ENCODE measurements at places on chromosomes 5 and 9.

DNA sequence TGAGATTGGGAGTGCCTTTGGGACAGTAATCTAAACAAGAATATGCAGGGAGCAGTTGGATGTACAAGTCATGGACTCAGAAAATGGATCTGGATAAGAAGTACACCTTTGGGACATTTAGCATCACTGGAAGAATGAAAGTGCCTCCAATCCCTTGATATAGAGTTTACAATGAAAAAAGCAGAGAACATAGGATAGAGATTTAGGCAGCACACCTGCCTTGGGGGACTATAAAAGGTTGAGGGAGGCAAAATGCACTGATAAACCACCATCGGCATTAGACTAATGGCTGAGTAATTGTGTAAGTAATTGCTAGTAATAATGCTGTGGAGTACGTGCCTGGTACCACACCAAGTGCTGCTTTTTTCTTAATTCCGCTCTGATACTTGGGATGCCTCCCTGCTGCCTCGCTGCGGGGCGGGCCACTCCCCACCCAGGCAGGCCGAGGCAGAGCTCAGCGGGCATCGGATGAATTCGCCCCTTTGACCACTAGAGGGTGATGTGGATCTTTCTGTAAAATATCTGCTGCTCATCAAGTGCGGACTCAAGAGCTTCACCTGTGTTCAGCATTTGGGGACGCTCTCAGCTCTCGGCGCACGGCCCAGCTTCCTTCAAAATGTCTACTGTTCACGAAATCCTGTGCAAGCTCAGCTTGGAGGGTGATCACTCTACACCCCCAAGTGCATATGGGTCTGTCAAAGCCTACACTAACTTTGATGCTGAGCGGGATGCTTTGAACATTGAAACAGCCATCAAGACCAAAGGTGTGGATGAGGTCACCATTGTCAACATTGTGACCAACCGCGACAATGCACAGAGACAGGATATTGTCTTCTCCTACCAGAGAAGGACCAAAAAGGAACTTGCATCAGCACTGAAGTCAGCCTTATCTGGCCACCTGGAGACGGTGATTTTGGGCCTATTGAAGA lies 99.9 kb downstream of the ANKRD18B start:
- peak; percentile 40 for DNase-seq

DNA sequence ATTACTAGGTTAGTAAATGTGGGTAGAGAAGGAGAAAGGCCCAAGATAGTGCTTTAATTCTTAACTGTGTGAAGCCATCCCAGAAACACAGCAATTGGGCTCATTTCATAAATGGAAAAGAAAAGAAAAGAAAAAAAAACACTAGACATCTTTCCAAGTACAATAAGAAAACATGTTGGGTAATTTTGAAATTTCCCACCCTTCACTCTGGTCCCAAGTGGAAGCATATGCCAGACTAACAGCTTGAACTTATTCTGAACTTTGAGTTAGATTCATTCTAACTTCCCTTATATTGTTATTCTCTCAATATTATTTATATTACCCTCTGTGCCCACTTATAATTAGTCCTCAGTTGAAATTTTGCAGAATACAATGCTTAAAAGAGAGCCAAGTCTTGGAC lies 113.4 kb upstream of the GHR start:
- DNase-seq, result no peak

DNA sequence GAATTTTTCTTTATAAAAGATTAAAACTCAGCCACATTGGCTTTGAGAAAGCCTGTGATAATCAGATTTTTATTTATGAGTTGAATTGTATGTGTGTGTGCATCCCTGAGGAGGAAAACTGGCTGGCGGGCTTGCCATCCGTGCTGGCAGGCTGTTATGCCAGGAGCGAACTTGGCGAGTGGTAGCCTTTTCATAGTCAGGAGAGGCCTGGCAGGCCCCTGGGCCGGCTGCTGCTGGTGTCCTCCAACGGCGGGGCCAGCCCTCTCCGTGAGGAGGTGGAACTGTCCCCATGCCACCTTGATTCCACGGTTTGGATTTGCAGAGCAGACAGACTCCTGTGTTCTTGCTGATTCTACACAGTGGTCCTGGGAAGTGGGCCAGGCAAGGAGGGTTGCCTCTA lies 43.3 kb downstream of the ZNF618 start:
- DNase-seq, result no peak

GRCh38 chr5:54603372-54603771 lies 85.8 kb downstream of the SNX18 start:
- no peak for DNase-seq

- DNase-seq, result no peak
These were observed 36.2 kb downstream of the STC2 start for GRCh38 chr5:173291722-173292658.

- DNase-seq, result no peak
These were observed 424 bp downstream of the HAND1 start for GRCh38 chr5:154477382-154478223.

GRCh38 chr5:66351813-66352212 lies 207.7 kb downstream of the SREK1 start:
- DNase-seq, result no peak

DNA sequence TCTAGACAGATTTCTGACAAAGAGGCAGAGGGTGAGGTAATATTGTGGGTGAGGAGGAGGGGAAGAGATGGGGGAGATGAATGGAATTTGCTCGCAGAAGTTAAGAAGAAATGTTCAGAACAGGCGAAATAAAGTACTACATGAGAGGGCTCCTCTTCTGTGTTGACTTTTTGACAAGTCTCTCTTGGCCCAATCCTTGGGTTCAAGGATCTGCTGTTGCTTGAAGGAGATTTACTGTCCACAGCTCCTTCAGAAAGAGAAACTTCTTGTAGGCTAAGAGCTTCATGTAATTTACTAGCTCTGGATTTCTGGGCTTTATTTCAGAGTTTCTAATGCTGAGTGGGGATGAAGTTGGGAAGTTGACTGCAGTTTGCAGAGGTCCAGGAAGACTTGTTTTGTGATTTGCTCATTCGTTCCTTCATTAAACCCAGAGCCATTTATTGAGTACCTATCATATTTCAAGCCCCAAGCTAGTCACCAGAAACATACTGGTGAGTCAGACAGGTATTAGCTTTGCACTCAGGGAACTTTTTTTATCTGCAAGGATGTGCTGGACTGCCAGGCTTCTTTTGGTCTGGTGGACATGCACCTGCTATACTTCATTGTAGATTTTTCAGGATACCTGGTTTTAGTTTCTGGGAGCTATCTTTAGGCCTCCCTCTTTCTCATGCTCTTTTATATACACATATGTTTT lies 402.9 kb upstream of the CLINT1 start:
- no peak for DNase-seq

GRCh38 chr9:76887003-76887821 lies 18.7 kb downstream of the PRUNE2 start:
- DNase-seq, result no peak

DNA sequence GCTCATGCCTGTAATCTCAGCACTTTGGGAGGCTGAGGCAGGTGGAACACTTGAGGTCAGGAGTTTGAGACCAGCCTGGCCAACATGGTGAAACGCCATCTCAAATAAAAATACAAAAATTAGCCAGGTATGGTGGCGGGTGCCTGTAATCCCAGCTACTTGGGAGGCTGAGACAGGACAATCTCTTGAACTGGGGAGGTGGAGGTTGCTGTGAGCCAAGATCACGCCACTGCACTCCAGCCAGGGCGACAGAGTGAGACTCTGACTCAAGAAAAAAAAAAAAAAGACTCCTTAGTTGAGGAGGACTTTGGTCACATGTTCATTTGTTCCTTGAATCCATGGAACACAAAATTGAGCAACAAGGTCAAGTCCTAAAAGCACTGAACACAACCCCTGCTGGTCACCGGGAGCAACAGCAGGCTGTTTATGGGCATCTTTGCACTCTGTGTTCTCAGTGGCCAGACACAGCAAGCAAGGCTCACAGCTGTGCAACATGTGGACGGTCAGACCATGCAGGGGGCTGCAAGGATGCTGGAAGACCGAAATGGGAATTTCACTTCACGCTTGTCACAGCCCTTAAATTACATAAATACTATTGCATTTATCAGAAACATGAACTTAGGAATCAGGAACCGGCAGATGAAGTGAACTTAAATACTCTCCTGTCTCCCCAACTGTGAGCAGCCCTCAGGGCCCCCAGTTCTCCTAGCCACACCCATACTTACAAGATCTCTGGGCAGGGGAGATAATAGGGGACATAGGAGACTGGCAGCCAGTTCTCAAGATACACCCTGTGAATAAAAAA lies 2.8 kb downstream of the GBGT1 start:
- no peak for DNase-seq

DNA sequence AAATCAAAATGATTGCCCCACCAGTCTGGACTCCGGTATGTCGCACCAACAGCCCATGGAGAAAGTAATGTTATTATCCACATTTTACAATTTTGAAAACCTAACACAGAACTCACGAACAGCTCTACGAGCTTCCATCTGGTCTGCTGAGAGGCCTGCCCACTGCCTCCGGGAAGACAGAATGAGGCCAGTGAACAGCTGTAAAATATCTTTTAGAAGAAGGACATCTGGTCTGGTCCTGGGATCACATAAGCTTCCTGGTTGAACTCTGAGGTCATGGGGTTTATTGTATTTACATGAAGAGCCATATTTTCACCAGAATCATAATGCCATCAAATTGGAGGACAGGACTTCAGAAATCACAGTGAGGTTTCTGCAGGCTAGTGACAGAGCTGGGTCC lies 89.0 kb downstream of the FRMD3 start:
- DNase-seq, result no peak

DNA sequence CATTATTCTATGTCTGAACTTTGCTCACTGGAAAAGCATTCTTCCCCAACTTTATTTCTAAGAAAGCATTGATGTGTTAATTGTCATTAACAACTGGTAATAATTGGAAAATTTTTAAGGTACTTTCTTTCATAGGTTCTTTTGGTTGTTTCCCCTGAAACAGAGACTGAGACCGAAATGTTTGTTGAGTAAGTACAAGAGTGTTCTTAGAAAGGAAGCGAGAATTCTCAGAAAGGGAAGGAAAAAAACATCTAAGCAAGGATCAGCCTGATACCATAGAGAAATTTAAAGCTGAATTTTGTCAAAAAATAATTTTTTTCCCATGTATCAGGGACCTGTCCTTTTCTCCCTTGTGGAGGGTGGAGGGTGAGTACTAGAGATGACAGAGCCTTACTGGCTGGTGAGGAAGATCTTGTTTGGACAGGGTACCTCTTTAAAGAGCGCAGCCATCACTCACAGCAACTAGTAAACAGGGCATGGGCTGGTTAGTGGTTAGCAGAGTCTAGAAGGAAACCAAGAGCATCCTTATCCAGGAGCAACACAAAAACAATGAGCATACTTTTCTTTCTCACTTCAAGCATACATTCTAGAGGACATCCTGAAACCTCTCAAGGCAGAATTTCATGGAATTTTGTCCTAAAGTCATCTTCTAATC lies 898.5 kb downstream of the DNAH5 start:
- DNase-seq, result no peak

DNA sequence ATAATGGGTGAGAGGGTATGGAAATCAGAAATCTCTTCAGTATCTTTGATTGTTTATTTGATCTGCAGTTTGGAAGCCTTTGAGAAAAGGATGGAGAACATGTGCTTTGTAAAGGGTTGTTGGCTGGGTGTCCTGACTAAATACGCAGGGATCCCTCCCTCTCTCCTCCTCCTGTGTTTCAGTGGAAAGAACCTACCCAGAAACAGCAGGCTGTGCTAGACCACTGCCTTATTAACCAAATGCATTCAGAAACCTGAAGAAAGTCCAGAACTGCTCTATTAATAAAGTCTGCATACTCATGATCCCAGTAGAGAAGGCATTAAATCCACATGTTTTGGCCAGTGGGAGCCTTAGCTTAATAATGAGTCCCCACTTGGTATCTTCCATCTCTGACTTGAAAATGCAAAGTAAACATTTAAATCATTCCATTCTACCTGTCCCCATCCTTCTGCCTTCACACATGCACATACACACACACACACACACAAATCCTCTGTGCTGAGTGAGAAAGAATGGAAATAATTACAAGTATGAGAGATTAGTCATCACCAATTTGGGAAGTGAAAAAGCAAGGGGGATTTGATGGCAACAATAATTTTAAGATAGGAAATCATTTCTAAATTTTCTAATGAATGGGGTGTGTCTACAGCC lies 10.0 kb upstream of the LECT2 start:
- no peak for DNase-seq

DNA sequence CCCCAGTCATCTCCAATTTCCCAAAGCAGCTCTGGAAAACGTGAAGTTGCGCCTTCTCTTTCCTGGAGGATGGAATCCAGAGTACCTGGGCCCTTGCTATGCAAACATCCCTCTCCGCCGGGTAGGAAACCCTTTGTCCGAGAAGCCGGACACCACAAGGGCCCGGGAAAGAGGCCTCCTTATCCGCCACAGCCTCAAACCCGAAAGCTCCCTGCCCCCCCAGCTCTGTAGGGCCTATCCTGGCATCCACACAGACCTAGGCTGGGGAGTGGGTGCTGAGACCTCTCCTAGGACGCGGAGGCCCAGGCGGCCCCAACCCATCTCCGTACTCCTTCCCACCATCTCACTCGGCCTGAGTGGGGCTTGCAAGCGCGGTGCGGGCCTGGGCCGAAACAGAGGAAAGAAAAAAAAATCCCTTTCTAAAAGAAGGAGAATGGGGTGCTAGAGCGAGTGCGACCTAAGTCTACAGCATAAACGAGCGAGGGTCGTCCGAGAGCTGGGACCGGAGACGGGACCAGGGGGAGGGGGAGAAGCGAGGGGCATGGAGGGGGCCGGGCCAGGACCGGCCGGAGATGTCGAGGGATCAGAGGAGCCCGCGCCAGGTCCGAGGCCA lies 624 bp downstream of the FBXW11 start:
- peak; percentile 6 for DNase-seq

DNA sequence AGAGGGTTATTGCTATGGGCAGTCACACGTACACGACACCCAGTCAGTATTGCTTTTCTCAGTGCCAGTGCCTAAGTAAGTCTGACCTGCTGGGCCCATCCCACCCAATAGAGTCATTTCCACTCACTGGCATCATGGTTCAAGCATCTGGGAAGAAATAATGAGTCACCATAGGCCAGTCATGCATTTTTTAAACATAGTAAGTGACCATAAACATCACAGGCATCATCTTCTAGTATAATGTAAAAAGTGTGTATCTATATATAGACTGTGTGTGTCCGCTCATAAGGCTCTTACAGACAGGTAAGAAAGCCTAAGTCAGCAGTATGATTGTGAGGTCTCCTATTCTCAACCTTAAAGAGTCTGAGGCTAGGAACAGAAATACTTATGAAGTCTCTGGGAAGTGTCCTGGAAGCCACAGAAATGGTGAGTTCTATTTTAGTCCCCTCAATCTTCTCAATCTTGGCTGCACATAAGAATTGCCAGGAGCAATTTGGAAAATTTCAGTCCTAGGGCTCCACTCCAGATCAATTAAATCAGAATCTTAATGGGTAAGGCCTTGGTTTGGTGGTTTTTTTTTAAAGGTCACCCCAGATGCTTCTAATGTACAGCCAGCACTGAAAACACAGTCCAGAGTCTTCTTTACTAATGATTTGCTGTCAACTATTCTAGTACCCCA lies 65.2 kb downstream of the ZNF366 start:
- no peak for DNase-seq

DNA sequence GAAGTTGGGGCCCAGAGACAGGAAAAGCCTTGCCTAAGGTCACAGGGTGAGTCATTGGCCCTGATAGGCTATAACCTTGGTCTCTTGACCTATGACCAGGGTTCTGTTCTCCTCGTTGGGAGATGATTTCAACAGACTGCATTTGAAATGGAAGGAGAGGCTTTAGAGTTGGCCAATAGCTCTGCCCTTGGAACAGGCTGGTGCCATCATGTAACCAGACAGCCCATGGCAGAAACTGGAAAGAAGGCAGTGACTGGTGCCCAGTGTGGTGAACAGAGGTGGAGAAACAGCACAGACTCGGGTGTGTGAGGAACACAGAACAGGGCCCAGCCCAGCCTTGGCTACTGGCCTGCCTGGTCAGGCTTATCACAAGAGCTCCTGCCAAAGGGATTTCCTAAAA lies 109.8 kb upstream of the SLC25A48 start:
- DNase-seq, result no peak

GRCh38 chr9:87535817-87536539 lies 38.3 kb downstream of the DAPK1 start:
- no peak for DNase-seq

Measured in activated CD4-positive, CD25-positive, alpha-beta regulatory T cell treated with anti-CD3 and anti-CD28 coated beads, Interleukin-2, amount 50 U/mL, for 16 hours (primary cell).